ENCODE measurements at places on chromosomes 5 and 9.

GRCh38 chr5:176458904-176459561 lies 10.8 kb downstream of the FAF2 start:
- no peak for DNase-seq

GRCh38 chr5:146952168-146952567 lies 73.6 kb upstream of the PPP2R2B start:
- DNase-seq: no peak

DNA sequence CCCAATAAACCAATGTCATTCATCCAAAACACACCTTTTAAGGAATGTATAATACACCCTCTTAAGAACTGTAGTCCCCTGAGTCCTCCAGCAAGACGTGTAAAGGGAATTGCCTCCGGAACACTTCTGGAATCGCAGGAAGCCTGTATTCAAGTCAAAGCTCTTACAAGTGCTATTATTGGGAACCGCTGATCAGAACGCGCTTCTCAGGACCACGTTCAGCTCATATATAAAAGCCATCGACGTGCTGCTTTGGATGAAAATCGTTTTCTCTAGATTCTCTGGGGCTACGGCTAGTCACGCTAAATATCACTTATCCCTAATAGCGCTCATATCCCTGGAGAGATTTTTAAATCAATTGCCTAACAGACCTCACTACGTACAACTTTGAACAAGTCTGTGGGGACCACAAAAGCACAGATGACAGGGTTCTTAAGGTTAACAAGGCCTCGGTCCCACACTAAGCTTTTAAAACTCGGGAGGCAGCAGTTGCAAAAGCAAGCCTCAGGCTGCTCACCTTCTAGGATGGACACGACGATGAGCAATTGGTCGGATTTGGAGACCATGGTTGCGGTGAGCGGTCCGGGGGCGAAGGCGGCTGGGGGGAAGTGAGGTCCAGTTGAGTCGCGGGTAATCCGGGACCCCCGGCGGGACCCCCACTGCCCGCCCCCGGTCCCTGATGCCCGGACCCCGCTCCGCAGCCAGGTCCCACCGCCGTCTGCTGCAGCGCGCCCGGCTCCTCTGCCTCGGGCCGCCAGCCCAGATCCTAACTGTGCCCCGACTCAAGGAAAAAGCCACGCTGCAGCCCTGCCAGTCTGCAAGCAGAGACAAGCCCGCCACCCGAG lies 548 bp downstream of the CEP120 start:
- DNase-seq: no peak

DNA sequence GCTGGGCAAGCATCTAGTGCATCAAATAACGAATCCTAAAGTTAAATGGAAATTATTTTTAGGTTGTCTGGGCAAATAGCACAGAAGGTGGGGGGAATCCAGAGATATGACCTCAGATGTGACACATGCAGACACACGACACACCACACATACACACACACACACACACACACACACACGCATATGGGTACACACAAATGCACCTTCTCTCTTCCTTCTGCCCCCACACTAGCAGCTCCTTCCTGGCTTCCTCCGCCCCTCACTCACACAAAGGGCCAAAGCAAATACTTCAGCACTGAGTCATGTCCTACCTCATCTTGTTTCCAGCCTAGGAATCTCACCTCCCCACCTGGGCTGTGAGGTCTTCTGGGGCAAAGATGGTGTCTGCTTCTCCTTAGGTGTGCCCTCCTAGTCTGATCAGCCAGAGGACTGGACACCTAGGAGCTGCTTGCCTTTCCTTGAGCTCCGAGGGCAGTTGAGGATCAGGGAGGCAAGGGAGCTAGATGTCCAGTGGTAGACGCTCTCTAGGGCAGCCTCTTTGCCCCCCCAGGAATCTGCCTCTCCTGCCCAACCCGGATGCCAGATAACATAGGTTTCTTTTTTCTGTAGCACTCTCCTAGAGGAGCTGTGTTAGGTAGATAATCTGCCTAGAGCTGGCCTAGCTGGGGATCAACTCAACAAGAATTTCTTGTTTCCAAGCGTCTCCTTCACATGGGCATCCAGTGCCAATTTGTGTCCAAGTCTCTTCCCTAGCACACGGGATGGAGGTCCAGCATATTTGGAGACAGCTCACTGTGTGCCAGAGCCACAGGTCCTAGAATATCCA lies 14.3 kb upstream of the JADE2 start:
- DNase-seq: no peak

DNA sequence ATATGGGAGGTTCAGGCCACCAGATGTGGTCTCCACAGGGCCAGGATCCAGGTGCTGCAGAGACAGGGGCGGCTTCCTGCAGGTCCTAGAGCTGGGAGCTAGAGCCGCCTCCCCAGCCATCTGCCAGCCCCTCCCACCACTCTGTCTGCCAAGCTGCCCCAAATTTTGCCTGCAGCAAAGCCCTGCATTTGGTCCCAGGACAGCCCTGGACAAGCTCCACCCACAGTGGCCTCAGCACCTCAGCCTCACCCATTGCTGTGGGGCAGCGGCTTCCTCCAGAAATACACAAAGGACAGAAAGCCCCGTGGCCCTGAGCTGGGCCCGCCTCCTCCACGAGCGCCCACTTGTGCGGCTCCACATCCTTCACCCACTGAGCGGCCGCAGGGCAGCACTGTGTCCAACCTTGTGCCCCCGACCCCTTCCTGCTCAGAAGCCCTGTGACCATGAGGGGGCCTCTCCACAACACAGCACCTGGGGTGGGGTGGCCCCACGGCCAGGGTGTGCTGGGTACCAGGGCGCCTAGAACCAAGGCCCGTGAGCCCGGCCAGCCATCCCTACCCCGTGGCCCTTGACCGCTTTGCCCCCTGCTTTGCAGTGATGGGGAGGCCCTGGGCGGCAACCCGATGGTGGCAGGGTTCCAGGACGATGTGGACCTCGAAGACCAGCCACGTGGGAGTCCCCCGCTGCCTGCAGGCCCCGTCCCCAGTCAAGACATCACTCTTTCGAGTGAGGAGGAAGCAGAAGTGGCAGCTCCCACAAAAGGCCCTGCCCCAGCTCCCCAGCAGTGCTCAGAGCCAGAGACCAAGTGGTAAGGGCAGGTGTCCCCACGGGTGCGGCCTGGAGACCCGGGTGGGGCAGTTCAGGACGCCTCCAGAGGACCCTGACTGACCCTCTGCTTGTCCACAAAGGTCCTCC lies 3.7 kb upstream of the AJM1 start:
- DNase-seq: no peak

GRCh38 chr5:78835176-78835575 lies 149.9 kb downstream of the ARSB start:
- no peak for DNase-seq

- DNase-seq: peak; percentile 57
Observed at GRCh38 chr9:75152416-75152815, 64.1 kb downstream of the OSTF1 start.

Data from CD4-positive, alpha-beta T cell treated with Interleukin-15 for 1 hour (primary cell).